ENCODE measurements at places on chromosomes 6 and 20.

DNA sequence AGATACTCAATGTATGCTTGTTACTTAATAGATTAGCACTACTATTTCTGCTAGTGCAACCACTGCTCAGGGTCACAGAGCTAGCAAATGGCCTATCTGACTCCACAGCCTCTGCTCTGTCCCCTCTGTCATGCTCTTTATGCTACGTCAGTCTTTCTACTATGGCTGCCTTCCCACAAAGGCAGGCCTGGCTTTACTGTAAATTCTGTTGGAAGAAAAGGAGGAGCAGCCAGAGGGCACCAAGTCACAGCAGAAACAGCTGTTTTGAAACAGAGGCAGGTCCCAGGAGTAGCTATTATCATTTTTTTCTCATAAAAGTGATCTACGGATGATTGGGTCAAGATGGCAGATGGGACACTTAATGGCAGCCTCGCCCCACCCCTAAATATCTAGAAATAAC is 10.0 kb upstream of the ELMO2 start:
- no peak for DNase-seq

- no peak for DNase-seq
Observed at GRCh38 chr6:45590226-45590625, 212.5 kb upstream of the SUPT3H start.

DNA sequence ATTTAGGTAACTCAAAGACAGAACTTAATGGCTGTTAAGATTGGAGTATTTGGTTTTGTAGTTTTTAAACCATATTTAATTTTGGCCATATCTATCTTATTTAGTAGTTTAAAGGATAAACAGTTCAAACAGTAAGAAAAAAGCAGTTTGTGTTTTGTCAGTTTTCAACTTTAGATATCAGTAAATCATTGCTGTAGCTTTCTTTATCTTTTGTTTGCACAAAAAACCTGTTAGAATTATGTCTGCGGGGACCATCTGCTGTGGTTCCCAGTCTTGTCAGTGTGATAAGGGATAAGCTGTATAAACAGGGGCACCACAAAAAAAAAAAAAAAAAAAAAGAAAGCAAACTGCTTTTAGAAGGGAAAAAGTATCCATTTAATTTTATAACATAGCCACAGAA is 40.9 kb downstream of the CDKAL1 start:
- DNase-seq: no peak

GRCh38 chr6:79808921-79809320 is 138.4 kb downstream of the ELOVL4 start:
- DNase-seq: no peak

DNA sequence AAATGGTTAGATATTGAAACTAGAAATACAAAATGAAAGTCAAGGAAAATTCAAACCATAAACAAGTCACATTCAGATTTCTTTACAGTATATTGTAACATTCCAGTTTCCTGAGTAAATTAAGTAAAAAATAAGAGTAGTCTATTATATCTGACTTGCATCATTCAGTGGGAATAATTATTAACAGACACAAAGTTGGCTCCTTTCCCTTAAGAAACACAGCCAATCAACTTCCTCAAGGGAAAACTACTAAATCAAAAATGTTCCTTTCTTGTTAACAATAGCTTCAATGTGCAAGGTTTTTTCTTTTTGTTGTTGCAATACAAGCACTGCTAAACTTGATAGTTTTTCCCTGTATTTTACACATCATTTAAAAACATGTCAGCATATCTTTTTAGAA is 33.2 kb downstream of the DNAAF9 start:
- no peak for DNase-seq

DNA sequence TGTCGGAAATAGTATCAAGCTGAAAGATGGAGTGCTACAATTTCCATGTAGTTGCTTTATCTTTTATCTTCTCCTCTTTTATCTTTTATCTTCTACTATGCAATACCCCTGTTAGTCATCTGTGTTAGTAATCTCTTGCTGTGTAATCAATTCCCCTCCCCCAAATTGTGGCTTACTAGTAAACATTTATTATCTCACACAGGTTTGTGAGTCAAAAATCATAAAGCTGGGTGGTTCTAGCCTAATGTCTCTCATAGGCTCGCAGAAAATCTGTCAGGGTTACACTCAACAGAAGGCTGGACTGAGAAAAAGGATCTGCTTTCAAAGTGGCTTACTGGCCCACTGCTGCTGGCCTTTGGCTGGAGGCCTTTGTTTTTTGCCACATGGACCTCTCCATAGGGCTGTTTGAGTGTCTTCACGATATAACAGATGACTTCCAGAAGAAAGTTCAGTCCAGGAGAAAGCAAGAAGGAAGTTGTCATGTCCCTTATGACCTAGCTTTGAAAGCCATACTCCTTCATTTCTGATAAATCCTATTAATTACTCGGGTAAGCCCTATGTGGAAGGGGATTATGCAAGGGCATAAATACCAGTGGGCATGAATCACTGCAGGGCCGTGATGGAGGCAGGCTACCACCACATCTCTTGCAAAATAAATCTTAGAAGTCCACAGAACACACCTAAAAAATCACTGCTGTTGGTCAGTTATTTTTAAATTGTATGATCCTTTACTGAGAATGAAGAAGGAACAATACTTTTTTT is 24.5 kb upstream of the PTCHD4 start:
- no peak for DNase-seq

DNA sequence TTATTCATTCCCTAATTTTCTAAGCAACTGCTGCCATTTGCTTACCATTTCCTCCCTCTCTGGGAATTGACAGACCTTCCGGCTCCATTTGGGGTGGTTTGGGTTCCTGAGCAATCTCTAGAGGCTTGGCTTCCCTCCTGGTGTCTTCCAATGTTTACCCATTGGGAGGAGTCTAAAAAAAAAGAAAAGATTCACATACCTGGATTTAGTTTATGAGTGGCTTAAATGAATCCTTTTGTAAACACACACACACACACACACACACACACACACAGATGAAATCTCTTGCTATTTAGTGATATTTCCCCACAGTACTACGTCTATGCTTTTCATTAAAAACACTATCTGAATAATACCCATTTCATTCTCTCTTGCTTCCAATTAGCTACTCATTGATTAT is 48.3 kb upstream of the TRAF3IP2 start:
- DNase-seq: no peak

DNA sequence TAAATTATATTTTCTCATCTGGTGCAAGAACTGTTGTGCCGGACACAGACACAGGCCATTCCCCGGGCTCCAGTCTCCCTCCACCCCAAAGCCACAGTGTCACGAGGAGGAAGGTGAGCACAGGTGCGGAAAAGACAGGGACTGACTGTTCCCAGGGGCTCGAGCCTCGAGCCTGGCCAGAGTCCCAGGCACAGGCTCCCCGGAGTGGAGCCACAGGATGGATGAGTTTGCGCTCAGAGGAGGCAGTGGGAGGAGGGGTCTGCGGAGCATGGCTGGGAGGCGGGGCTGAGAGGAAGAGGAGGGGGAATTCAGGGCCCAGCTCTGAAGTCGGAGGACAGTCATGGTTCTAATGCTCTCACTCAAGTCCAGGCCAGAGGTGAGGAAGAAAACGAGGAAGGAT is 284.8 kb downstream of the SMOC2 start:
- no peak for DNase-seq

GRCh38 chr6:75524322-75524972 is 30.8 kb upstream of the FILIP1 start:
- no peak for DNase-seq

DNA sequence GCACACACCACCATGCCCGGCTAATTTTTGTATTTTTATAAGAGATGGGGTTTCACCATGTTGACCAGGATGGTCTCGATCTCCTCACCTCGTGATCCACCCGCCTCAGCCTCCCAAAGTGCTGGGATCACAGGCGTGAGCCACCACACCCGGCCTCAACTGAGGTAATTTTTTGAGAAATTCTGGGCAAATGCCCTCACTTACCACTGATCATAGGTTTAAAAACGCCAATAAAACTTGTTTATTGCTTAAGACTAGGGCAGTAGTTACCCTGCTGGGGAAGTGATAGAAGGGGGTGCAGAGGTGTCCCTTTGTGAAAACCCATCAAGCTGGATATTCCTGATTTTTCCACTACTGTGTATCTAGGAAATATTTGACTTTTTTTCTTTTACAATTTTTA is 196.3 kb downstream of the BCAS1 start:
- DNase-seq: no peak

DNA sequence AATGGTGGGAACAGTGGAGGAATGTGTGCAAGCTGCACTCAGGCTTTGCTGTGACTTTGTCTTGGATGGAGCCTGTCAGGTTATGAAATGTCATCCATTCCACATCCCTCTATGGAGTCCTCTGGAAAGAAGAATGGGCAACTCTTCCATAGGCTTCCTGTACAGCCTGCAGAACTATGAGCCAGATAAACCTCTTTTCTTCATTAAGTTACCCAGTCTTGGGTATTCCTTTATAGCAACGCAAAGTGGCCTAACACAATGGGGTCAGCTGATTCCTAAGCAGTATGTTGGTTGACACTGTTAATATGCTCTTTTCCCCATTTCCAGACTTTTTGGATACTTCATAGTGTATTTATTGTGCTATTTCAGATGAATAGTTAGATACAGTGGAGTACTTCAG is 75.8 kb upstream of the IYD start:
- no peak for DNase-seq

DNA sequence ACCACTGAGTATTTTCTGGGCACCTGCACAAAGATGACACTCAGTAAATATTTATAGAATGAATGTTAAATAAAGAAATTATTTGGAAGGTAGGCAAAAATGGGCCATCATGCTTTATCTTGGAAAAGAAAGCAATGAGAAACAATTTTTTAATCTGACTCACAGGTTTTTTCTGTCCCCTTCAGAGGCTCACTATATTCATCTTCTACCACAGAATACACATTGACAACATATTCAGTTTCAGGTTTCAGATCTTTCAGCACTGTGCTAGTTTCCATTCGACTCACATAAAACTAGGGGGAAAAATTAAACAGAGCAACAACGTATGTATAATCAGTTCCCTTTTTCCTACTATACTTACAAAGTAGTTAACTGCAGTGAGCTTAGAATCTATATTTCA is 58.3 kb downstream of the COL12A1 start:
- no peak for DNase-seq

DNA sequence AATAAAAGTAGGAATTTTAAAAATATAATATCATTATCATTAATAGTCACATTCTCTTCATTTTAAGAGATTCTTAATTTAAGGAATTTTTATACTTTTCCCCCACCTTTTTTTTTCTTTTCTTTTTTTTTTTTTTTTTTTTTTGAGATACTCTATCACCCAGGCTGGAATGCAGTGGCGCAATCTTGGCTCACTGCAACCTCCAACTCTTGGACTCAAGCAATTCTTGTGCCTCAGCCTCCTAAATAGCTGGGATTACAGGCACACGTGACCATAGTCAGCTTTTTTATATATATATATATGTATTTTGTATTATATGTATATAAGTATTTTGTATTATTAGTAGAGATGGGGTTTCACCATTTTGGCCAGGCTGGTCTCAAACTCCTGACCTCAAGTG is 457.7 kb downstream of the CDKAL1 start:
- no peak for DNase-seq

- no peak for DNase-seq
Observed at GRCh38 chr6:157019733-157020132, 242.6 kb downstream of the ARID1B start.

DNA sequence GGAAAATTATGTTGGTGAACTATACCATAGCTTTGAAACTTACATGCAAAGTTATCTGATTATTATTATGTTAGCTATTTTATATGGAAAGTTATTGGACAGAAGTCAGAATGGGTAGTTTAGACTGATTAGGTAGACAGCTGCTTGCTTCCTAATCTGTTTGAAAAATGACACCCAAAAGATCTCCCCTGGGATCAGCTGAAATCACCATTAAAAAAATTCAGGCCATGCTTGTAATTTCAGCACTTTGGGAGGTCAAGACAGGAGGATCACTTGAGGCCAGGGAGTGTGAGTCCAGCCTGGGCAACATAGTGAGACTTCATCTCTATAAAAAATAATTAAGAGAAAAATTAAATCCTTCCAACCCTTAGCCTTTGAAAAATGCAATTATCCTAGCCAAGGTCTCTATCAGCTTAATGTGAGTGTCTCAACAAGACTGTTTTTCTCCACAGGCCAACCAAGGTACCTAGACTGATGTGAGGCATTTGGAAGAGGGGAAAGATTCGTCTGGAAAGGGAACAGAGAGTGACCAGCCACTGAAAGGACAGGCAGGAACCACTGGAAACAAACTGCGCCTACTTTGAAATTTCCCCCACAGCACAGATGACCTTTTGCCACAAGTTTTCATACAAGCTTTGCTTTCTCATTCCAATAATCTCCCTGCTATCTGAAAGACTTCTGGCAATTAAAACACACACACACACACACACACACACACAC is 232.3 kb downstream of the GMPR start:
- no peak for DNase-seq

DNA sequence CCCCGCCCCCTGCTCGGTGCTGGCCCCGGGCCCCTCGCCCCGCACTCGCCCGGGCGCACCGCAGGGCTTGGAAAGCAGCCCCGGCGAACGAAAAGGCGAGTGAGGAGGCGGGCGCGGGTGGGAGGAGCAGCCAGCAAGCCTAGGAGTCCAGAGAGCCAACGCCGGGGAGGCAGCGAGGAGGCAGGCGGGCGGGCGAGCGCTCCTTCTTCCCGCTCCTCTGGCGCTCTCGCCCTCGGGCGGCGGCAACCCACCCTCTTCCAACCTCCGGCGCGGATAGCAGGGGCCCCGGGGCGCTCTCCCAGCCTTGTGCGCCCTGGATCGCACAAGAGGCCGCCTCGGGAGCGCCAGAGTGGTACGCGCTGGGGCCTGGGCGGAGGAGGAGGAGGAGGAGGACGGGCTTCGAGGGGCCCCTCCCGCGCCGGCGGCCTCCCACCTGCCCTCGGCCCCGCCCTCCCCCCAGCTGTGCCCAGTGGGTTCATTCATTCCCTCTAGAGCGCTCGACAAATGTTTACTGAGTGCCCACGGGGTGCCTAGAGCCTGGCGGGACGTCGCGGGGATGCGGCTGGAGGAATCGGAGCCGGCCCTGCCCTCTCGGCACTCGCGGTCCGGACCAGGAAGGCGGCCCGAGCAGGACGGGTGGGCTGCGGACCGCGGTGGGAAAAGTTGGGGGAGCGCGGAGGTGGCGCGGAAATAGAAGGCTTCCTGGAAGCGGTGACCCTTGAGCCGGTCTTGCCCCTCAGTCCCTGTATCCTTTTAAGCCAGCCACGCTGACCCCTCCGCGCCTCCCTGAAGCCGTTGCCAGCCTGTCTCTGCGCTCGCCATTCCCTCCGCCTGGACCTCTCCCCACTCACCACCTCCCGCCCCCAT is at the start of gene BMP7:
TSS of gene BMP7 (minus strand) at position 351 of the 867 bp plus-strand sequence. CDS start 519 bp downstream, outside the sequence.
- DNase-seq: no peak

- no peak for DNase-seq
Observed at GRCh38 chr6:25660512-25660911, 8.5 kb downstream of the SCGN start.

- DNase-seq: no peak
Observed at GRCh38 chr20:55596431-55596830, 408.9 kb downstream of the CBLN4 start.

DNA sequence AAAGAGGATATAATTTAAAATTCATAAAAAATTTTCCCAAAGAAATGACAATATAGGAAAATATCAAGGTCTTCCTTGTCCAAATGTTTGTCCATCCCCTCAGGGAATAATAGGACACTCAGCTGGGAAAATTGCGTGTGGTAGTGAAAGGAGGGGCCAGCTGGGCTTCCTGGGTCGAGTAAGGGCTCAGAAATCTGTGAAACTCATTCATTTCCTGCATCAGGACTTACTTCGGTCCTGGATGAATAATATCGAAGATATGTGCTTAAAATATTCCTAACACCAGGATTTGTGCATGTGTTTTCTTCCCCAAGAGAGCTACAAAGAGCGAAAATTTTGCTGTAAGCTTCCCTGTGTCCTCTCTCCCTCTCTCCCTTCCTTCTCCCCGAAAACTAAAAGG is 118.2 kb upstream of the GJE1 start:
- no peak for DNase-seq

- DNase-seq: no peak
Observed at GRCh38 chr20:57259121-57259937, 7.1 kb downstream of the BMP7 start.

Data from stimulated activated CD4-positive, alpha-beta T cell treated with anti-CD3 and anti-CD28 coated beads, Interleukin-4, amount 100 ng/mL, for 4 hours (primary cell).